DND-41 (cell line): ENCODE measurements at places on chromosomes 6 and 20.

GRCh38 chr6:69044534-69044933, 409.5 kb downstream of the ADGRB3 start:
- DNase-seq, result no peak

DNA sequence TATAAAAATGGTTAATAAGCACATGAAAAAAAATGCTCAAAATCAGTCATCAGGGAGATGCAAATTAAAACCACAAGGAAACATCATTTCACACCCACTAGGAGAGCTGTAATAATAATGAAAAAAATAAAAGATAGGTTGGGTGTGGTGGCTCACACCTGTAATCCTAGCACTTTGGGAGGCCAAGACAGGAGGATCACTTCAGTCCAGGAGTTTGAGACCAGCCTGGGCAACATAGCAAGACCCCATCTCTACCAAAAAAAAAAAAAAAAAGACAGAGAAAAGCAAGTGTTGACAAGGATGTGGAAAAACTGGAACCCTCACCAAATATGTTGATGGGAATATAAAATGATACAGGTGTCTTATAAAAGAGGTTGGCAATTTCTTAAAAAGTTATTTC, 3.0 kb upstream of the MYLK4 start:
- DNase-seq, result no peak

- DNase-seq, result no peak
Measured at GRCh38 chr6:34437644-34437970, 11.7 kb upstream of the RPS10 start.

DNA sequence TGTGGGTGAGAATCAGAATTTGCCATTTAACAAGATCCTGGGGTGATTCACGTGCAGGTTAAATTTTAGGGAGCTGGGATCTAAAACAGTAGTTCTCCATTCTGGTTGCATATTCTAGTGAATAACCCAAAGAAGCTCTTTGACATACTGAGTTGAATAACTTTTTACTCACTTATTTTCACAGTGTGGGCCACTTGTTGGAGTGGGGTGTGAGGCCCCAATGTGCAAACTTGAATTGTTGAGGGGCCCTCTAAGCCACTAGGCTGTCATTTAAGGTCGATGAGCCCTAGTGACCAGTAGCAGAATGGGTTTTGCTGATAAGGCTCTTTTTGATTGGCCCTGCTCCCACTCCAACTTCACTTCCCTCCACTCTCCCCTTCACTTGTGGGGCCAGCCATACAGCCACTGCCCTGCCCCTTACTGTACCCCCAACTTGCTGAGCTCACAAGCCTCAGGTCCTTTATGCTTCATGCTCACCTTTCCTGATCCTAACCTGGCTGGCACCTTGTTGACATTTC, 33.6 kb upstream of the RIPOR2 start:
- no peak for DNase-seq

DNA sequence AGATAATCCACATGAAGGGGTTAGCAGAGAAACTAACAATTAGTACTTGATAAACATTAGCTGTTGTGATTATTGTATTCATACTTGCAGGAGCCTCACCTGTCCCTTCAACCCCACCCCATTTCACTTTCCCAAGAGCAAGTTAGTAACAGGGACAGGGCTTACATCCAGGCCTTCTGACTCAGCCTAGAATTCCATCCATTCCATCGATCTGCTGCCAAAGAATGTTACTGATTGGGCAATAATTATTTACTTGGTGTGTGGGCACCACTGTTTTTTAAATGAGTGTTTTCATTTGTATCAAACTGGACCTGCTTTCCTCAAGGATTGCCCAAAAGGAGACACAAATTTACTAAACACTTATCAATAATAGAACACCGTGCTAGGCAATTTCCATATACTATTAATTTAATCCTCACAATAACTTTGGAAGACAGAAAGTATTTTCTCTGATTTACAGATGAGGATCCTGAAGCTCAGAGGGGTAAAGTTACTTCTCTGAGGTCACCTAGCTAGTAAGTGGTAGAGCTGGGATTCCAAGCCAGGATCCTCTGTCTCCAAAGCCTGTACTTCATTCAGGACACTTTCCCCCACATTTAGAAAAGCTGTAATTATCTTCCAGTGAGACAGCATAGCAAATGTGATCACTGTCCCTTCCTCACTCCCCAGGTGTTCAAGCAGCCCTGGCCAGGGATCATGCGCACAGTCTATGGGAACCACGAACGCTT, 32.8 kb downstream of the GSS start:
- no peak for DNase-seq

- no peak for DNase-seq
Measured at GRCh38 chr6:138944412-138944811, 43.6 kb downstream of the REPS1 start.

GRCh38 chr6:31478186-31478950, 19.6 kb upstream of the MICB start:
- DNase-seq, result no peak
